ENCODE measurements at places on chromosomes 11 and 22.
A peak's percentile ranks its signal among the peaks of the same experiment; 100 is the strongest.

GRCh38 chr11:47269829-47270305 is at the start of gene MADD:
Gene MADD (plus strand): TSS chr11:47270133.
- peak; percentile 81 for DNase-seq

DNA sequence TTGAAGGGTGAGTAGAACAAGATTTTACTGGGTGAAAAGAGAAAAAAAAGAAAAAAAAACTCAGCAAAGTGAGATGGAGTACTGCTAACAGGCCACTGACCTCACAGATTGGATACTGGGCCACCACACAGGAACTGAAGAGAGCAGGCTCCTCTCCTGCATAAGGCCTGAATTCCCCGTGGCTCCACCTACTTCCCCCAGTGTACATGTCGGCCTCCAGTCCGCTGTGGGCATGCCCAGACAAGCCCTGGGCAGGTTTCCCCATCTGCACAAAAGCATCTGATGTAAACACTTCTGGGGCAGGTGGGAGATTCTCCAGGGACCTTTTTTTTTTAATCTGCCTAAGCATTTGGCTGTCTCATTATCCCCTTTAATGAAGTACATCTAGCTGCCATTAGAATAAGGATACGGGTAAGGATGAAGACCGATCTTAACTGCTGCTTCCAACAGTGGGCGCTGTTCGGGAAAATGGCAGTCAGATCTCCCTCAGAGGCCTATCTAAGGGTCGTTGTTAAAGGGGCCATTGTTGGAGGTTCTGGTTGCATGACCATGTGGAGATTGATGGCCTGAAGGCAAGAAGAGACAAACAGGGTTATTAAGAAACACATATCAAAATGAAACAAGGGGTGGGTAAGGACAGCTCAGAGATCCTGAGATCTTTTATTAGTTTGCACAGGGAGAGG is 48.5 kb downstream of the MS4A13 start:
- no peak for DNase-seq

DNA sequence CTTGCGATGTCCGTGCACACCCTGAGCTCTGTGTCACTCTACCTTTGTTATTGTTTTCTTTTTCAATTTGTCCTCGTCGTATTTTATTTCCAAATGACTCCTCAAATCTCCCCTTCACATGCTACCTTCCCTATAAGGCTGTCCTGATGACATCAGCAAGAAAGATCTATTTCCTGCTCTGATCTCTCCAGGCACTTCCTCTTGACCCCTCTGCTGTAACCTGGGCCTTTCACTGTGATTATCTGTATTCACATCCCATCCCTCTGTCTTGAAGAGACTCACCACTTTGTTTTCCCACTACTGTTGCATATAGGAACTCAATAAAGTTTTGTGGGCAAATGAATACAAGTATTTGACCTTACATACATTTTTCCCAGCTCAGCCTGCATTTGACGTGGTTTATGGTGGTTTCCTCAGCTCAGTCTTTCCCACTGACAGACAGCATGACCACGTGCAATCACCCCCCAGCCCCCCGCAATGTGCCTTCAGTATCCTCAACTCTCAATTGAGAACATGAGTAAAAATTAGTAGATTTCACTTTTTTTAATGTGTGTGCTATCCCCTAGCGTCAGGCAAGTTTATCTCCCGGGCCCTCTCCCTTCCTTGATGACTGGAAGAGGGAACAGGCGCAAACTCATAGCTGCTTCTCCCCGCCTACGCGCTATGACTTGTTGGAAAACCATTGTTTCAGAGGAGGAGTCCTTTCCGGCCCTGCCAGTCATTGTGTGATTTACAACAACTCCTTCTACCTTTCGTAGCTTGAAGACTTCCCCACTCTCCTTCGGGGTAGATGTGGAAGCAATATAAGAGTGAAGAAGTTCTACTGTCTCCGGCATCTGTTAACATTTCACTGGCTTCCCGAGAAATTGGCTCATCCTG is 498.5 kb downstream of the NTM start:
- DNase-seq = no peak

DNA sequence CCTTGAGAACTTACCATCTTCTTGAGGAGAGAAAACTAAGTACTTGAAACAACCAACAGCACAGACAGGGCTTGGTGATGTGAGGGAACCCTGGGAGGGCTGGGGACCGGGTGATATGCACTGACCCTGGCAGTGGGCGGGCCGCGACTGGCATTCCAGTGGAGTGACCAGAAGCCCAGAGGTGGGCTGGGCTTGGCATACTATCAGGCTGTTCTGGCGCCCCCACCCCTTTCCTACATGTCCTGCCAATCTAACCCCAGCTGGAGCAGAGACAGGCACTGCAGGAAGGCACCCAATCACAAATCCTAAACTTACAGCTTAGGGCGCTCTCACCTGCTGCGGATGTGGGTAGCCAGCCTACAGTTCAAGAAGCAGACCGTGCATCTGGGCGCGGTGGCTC is 54.0 kb upstream of the GCAT start:
- no peak for DNase-seq

DNA sequence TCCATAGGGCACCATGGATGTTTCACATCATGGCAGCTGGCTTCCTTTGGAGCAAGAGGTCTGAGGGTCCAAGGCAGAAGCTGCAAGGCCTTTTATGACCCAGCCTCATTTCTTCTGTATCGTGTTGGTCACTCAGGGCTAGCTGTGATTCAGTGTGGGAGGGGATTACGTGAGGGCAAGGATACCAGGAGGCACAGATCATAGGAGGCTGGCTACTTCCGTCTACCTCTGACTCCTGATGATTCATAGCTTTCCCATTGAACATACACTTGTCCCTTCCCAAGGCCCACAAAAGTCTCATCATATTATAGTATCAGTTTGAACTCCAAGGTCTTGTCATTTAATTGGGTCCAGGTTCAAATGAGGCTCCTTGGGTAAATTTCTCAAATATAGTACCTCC is 135.3 kb upstream of the ZBED5 start:
- DNase-seq = no peak

DNA sequence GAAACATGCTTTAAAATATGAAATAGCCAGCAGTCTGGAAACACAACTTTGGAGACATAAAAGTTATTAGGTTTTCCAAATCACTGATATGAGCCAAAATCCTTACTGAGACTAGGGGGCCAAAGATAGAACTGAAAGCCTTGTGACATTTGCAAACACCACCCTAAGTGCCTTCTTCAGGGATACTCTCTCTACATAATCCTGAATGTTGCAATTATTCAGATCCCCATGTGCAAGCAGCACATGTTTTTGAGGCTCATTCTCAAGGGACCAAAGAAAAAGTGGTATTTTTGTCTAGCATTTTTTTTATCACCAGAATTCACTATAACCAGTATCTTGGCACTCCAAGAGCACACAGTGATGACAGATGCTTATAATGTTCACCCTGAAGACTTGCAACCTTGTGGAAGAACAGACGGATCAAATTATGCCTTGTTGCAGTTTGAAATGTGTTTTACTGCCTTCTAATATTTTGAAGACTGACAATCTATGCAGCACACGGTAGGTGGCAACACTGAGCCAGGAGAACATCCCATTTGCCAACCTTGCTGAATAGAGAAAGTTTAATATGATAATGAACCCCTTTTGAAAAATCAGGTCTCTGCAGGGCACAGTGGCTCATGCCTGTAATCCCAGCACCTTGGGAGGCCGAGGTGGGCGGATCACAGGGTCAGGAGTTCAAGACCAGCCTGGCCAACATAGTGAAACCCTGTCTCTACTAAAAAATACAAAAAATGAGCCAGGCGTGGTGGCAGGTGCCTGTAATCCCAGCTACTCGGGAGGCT is 78.5 kb downstream of the PLEKHA7 start:
- DNase-seq = peak; percentile 9

All from BE2C (cell line).